ENCODE measurements at places on chromosomes 16 and 17. TPM values are rescaled to one million over a fixed set of nuclear protein-coding genes. Genes with fewer than 3 reads are reported as not detected.
A peak's percentile ranks its signal among the peaks of the same experiment; 100 is the strongest.

DNA sequence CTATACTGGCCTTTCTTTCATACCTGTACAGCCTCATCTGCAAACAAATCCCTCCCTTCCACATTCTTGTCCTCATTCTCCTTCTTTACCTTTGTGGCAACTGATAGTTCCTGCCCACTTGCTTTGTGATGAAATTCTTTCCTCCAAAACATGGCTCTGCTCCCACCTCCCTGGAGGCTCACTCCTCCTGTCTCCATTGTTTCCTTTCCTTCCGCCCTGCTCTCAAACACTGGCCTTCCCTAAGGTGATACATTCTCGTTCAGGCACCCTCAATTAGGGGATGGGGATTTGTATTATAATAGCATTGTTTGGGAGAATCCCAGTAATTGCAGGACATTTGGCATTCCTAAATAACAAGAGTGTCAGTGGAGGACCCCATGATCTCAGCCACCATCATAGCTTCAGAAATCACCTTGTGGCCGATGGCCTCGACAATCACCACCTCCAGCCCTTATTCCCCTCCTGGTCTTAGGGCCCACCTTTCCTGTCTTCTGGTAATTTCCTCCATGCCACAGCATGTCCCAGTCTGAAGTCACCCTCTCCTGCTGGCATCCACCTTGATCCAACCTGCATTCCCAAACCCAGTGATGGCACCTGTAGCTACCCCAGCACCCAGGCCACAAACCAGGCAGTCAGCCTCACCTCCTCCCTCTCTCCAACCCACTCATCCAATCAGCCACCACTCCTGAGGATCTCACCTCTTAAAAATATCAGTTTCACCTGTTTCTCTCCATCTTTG lies 7.9 kb downstream of the UNC119 start:
- no peak for DNase-seq
- H3K36me3 ChIP-seq, result peaks cover 8% of the 10 kb centered on the region
- peaks cover 30% of the 10 kb centered on the region for H3K4me1 ChIP-seq
- no peaks in the 10 kb centered on the region for H3K27me3 ChIP-seq
- no peak overlapping the region for H3K4me3 ChIP-seq
- no peak overlapping the region for H3K27ac ChIP-seq

GRCh38 chr17:29577001-29577370 lies 8.5 kb downstream of the TP53I13 start:
- H3K4me3 ChIP-seq, result no peak overlapping the region
- H3K27ac ChIP-seq, result no peak overlapping the region
- H3K27me3 ChIP-seq, result no peaks in the 10 kb centered on the region
- H3K36me3 ChIP-seq, result peaks cover 83% of the 10 kb centered on the region

GRCh38 chr17:58447039-58447975 lies 30.0 kb upstream of the RNF43 start:
- peak; percentile 69 for DNase-seq
- H3K27ac ChIP-seq, result no peak overlapping the region
- H3K27me3 ChIP-seq, result no peaks in the 10 kb centered on the region
- H3K4me3 ChIP-seq, result no peak overlapping the region
- H3K36me3 ChIP-seq, result no peaks in the 10 kb centered on the region

DNA sequence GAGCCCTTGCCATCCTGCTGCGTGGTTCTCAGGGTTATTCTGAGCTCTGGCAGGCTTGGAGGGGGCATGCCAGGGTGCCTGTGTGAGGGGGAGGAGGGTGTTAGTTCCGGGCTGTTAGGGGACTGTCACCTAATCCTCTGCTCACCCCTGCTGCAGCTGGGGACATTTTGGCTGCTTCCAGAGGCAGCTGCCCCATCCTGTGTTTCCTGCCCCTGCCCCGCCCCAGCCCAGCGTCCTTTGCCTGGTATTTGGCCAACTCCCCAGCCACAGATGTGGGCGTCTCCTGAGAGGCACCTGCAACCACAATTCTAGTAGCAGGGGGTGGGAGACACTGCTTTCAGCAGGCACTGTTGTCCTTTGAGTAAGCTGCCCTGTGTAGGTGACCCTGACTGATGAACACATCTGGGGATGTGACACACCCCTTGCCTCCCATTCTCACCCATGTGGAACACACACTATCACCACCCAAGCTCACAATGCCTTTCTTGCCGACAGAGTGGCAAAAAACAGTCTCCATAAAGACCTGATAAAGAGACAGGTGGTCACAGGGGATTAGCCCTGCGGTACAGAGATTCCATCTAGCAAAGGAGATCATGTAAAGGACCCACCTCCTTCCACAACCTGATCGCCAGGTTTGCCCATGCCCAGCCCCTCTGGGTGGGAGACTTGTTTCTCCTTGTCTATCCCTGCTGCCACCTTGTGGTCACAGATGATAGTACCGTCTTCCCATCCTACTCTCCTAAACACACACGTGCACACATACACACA lies at the start of gene CHRNE:
Gene CHRNE (minus strand): TSS at position 48 of the 768 bp plus-strand sequence. CDS start 35 bp downstream, at position 13.
- no peaks in the 10 kb centered on the region for H3K36me3 ChIP-seq
- DNase-seq, result peak; percentile 62
- peaks cover 26% of the 10 kb centered on the region for H3K27me3 ChIP-seq

TMIGD1 gene
- polyA plus RNA-seq, result not detected

DNA sequence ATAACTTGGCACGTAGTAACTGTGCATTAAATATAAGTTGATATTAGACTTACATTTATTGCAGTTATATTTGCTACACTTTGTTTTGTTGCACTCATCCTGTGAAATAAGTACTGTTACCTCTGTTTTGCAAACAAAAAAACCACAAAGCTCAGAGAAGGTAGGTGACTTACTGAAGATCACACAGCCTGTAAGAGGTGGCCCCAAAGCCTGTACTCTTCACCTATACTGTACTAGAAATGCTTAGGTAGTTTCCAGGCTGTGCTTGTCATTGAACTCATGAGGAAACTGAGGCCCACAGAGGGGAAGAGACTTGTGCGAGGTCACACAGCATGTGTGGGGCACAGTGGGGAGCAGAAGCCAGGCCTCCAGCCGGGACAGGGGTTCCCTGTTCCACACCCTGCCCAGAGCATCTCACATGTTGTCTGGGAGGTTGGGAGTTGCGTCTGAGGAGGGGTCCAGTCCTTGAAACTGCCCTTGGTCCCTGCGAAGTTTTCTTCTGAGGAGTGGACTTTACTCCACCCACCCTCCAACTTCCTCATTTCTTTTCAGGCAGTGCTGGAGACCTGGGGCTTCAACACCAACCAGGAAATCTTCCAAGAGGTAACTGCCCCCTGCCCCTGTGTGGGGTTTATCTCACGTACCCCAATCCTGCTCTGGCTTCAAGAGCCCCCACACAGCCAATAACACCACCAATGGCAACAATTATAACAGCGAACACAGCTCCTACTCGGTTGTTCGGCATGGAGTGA lies 13.0 kb downstream of the CETP start:
- peak; percentile 47 for DNase-seq
- no peaks in the 10 kb centered on the region for H3K36me3 ChIP-seq
- no peaks in the 10 kb centered on the region for H3K27me3 ChIP-seq

C16orf46 gene
- 0.42 TPM for polyA plus RNA-seq

HBZ gene
- polyA plus RNA-seq, result not detected

CCL5 gene
- 0.83 TPM for polyA plus RNA-seq

DNA sequence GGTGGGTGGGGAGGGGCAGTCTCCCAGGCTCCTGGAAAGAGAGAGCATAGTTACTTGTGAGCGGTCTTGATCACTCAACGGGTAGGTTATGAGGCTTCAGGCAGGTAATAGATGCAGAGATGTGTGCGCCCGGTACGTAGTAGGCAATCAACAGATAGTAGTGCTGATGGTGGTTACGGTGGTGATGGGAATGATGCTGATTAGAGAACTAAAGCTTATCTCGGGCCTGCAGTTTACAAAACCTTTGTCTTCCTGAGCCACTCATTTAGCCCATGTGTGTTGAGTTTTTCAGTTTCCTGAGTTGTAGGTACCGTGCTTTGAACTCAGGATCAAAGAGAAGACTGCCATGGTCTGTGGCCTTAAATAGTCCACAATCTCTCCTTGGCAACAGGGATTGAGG lies 401.0 kb downstream of the SNX29 start:
- H3K27me3 ChIP-seq, result no peaks in the 10 kb centered on the region
- H3K36me3 ChIP-seq, result no peaks in the 10 kb centered on the region
- no peak for DNase-seq
- H3K4me1 ChIP-seq, result no peaks in the 10 kb centered on the region
- no peak overlapping the region for H3K4me3 ChIP-seq

ITPRIPL2 gene
- 8.2 TPM for polyA plus RNA-seq

RAI1 gene
- polyA plus RNA-seq, result 4.4 TPM

GRCh38 chr17:40958086-40958953 lies 8.4 kb downstream of the KRT39 start:
- H3K4me3 ChIP-seq, result no peak overlapping the region
- H3K27me3 ChIP-seq, result peaks cover 2% of the 10 kb centered on the region
- H3K36me3 ChIP-seq, result no peaks in the 10 kb centered on the region
- no peak overlapping the region for H3K27ac ChIP-seq
- H3K4me1 ChIP-seq, result no peaks in the 10 kb centered on the region
- no peak for DNase-seq

DNA sequence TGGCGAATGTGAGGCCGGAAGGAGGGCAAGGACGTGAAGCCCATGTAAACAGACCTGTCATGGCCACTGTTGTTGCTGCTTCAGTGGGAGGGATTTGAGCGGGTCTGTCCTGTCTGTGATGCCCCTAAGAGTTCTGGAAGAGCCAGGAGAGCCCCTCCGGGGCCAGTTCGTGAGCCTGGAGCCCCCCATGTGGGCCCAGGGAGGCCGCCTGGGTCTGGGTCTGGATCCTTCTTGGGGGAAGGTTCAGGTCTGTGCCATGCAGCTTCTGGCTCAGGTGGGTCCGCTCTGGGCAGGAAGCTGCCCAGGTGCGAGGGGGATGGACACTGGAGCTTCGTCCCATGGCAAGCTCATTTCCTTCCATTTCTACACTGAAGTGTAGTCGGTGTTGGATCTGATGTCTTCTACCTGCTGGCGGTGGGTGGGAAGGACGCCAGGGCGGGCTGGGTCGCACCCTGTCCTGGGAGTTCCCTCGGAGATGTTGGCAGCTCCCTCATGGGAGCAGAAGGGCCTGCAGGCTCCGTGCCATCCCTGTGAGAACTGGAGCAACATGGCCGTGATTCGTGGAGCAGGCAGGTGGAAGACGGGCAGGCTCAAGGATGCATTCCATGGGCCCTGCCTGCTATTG lies 11.2 kb upstream of the WFIKKN1 start:
- H3K27ac ChIP-seq, result no peak overlapping the region
- H3K4me3 ChIP-seq, result no peak overlapping the region
- no peaks in the 10 kb centered on the region for H3K27me3 ChIP-seq
- no peak for DNase-seq
- H3K36me3 ChIP-seq, result peaks cover 48% of the 10 kb centered on the region

PRM2 gene
- polyA plus RNA-seq, result not detected

C16orf54 gene
- polyA plus RNA-seq, result 29.2 TPM

NLE1 gene
- polyA plus RNA-seq, result 1.6 TPM

GRCh38 chr17:7509937-7510336 lies 25.8 kb downstream of the POLR2A start:
- H3K27me3 ChIP-seq, result no peaks in the 10 kb centered on the region
- peaks cover 81% of the 10 kb centered on the region for H3K36me3 ChIP-seq
- DNase-seq, result no peak

DNA sequence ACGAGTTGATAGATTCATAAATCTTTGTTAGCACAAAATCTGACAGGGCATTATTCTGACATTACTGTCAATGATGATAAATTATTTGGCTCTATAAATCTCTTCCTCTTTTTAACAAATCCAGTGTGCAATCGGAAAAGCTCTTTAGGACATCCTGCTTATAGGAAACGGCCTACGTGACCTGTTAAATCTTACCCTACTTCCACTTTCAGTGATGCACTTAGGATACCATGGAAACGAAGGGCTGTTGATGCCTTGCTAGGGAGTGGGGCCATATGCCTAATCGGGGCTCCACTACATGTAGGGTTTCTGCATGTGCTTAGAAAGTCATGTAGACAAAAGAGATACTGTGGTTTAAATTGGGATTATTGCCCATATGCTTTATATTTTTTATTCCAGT lies 27.2 kb downstream of the ZNF594 start:
- H3K27me3 ChIP-seq, result no peaks in the 10 kb centered on the region
- no peaks in the 10 kb centered on the region for H3K36me3 ChIP-seq
- peaks cover 37% of the 10 kb centered on the region for H3K4me1 ChIP-seq

TBC1D28 gene
- not detected for polyA plus RNA-seq

IL21R gene
- polyA plus RNA-seq, result 1.0 TPM

DNA sequence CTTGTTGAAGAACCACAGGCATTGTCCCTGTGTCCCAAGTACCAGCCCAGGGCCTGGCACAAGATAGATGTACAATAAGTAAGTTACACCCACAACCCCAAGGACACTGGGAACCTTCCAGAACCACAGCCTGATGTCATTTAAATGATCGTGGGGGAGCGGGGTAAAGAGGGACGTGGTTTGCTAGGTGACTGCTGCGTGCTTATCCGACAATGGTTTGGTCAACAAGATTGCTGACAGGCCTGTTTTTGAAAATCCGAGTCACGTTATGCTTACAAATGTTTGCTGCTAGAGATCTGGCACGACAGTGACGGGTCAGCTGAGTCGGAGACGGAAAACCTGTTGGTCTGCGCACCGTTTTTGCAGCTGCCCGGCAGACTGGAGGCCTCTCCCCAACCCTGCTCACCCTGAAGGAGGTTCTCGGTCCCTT lies 22.8 kb downstream of the COTL1 start:
- peaks cover 63% of the 10 kb centered on the region for H3K36me3 ChIP-seq
- no peaks in the 10 kb centered on the region for H3K27me3 ChIP-seq
- no peak for DNase-seq
- H3K4me3 ChIP-seq, result no peak overlapping the region
- H3K4me1 ChIP-seq, result peaks cover 63% of the 10 kb centered on the region
- H3K27ac ChIP-seq, result peak overlapping the region; percentile 99

GRAP gene
- 4.5 TPM for polyA plus RNA-seq

BLTP2 gene
- polyA plus RNA-seq, result 46.8 TPM

DNA sequence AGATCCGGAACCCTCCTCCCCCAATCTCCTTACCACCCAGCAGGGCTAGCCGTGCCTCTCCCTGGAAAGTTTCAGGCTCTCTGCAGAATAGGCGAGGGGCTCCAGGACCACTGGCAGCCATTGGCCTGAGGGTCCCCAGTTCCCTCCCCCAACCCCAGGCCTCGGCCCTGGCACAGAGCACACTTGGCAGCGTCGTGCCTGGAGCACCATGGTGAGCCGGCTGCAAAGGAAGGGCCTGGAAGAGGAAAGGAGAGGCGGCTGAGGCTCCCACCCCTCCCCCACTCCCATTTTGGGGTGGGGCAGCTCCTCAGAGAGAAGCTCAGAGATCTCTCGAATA lies 369 bp upstream of the BTBD17 start:
- DNase-seq, result no peak
- H3K27me3 ChIP-seq, result peaks cover 13% of the 10 kb centered on the region
- H3K27ac ChIP-seq, result no peak overlapping the region
- H3K4me1 ChIP-seq, result peaks cover 7% of the 10 kb centered on the region
- no peaks in the 10 kb centered on the region for H3K36me3 ChIP-seq

- no peak overlapping the region for H3K4me3 ChIP-seq
- no peak overlapping the region for H3K27ac ChIP-seq
- no peaks in the 10 kb centered on the region for H3K27me3 ChIP-seq
- H3K36me3 ChIP-seq, result no peaks in the 10 kb centered on the region
- no peaks in the 10 kb centered on the region for H3K4me1 ChIP-seq
These were observed 16.0 kb upstream of the TANC2 start for GRCh38 chr17:62950067-62950466.

CDT1 gene
- 0.19 TPM for polyA plus RNA-seq

All from CD14-positive monocyte (primary cell).